ENCODE measurements at places on chromosomes 7 and 10.

- DNase-seq: no peak
Observed at GRCh38 chr7:144379776-144380384, 23.6 kb downstream of the NOBOX start.

DNA sequence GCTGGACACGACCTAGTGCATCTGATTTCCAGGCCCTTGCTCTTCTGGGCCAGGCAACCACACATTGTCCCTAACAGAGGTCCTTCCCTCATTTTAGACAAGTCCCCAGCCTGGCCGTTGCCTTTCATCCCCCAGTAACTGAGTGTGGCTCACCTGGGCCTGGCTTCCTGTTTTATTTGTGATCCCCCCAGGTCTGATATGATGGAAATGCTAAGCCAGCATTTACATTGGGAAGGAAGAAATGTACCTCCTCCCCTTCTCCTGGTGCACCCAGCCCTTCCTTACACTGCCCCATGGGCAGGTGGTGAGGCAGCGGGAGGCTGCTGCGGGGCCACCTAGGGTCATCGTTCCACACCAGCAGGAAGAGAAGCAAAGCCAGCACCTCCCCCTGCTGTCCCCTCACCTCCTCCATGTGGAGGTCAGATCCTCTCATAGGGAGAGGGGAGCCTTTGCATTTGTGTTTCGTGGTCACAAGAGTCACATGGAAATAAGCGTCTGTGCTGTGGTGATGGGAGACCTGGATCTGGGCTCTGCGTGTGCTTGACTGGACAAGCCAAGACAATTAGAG is 108.8 kb downstream of the GLRX3 start:
- DNase-seq: no peak

DNA sequence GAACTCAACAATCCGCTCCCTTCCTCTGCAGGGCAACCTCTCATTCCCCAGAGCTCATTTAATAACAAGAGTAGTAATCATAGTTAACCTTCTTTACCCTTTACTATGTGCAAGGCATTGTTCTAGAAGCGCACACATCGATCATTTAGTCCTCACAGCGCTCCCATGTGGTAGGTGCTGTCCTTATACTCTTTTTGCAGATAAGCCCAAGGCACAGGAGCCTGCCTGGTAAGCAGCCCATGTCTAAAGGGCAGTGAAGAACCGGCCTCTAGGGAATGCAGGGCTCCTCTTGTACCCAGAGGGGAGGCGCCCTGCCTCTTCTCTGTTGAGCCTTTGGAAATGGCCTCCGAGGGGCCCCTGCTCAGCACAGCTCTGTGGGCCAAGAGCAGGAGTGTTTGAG is 14.3 kb downstream of the CHST3 start:
- DNase-seq: no peak

DNA sequence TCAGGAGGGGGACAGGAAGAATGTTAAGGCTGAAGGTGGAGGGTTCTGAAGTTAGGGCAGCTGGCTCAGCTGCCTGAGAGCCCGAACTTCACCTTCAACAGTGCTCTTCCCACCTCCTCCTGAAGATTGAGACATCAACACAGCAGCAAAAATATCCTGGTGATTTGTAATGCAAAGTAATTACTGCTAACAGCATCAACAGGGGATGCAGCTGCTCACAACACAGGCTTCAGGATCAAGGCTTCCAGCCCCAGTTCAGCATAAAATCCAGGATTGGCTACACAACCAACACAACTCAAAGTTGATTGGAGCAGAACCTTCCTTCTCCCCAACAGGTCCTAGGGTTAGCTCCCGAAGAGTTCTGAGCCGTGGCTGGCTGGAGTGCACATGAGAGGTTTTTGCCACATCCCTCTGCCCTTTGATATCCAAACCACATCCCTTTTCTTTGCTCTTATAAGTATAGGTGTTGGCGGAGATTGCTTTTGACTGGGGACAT is 242.4 kb downstream of the KIAA1217 start:
- DNase-seq: no peak

- no peak for DNase-seq
Observed at GRCh38 chr7:41339913-41340676, 362.8 kb downstream of the INHBA start.

DNA sequence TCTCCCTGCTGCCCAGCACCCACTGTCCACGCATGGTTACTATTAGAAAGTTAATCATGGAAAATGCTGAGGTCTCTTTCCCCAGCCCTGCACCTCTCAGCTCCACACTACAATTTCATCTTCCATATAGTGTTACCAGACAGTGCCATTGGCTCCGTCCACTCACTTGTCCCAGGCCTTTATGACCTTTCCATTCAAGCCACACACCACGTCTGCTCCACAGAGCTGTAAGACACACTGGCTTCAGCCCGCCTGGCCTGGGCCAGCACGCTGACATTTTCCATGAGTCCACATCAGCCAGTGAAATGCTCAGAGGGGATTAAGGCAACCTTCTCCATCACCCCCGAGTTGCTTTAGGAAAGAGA is 118.7 kb downstream of the KCNMA1 start:
- DNase-seq: no peak

DNA sequence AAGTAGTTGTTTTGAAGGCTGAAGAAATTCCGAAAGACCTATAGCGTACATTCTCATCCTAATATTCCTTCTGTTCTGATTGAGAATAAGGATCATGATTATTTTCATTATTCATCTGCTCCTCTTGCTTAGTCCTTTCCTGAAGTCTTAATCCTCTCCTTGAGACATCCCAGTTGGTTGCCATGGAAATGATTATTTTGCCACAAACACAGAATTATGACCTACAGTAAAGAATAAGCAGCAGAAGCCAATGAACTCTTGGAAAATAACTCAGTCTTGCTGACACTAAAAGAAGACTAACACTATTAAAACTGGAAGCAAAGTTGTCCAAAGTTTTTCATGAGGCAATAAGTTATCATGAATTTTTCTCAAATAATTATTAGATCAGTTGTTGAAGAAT is 47.8 kb upstream of the JAZF1 start:
- DNase-seq: no peak

DNA sequence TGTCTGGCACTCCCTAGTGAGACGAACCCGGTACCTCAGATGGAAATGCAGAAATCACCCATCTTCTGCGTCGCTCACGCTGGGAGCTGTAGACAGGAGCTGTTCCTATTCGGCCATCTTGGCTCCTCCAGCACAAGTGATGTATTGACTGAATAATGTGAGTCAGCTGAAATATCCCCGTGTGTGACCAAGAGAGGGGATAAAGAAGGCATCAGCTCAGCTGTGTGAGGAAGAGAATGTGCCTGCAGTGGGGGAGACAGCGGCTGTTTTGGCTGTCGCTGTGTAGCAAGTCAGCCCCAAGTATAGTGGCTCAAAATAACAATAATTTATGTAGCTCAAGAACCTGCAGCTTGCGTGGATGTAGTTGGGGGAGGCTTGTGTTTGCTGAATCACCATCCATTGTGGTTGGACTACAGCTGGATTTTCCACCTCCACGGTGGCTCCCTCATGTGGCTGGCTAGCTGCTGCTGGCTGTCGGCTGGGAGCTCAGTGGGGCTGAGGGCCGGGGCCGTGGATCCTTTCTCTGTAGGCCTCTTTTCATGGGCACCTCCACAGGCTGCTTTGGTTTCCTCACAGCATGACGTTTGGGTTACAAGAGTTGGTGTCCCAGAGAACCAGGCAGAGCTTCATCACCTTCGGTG is 434.5 kb downstream of the CCSER2 start:
- DNase-seq: no peak

Measured in stimulated activated CD8-positive, alpha-beta memory T cell treated with anti-CD3 and anti-CD28 coated beads, Interleukin-15, amount 100 ng/mL, for 4 hours (primary cell).